ENCODE measurements at places on chromosomes 1 and 21.

DNA sequence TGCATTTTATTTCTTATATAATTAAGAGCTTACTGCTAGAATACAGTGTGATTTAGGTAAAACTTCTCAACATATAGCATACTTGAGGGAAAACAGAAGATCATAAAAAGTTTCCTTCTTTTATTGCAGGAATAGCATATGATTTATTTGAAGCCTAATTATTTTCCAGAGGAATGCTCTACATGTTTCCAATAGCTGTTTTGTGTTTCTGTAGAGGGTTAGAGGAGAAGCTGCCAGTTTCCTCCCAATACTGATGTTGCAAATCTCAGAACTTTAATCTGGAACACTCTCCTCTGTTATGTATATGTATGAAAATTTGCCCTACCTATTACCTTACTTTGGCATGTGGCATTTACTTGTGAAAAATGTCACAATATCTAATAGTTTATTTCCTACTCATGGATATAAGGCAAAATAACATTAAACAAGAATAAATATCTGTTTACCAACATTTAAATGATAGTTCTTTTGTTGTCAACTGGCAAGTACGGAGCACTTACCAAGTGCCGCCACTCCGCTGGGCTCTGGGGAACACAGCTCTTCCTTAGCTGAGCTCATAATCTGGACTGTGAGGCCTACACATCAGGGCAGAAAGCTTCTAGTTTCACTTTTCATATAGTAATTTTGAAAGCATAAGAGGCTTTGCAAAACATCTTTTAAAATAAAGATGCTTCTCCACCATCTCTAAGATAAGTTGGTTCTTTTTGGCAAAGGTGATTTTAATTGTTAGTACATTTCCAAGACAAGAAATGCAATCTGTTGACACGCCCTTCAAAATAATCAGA, 239.8 kb upstream of the C1orf105 start:
- peak; percentile 68 for DNase-seq

- no peak for DNase-seq
These were observed 178.2 kb upstream of the SGIP1 start for GRCh38 chr1:66355756-66356155.

DNA sequence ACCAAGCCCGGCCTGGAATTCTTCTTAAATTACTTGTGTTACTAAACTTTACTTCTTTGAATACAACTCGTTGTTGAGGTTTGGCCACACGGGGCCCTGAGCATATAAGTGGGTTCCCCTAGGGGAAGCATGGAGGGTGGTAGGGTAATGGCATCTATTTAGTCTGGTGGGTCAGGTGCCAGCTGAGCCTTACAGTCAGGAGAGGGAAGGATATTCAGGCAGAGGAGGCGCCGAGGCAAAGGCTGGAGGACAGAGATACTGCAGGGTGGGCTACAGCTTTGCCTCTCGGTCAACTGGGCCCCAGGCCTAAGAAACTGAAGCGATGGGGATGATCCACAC, 424 bp upstream of the NECAP2 start:
- DNase-seq = no peak

DNA sequence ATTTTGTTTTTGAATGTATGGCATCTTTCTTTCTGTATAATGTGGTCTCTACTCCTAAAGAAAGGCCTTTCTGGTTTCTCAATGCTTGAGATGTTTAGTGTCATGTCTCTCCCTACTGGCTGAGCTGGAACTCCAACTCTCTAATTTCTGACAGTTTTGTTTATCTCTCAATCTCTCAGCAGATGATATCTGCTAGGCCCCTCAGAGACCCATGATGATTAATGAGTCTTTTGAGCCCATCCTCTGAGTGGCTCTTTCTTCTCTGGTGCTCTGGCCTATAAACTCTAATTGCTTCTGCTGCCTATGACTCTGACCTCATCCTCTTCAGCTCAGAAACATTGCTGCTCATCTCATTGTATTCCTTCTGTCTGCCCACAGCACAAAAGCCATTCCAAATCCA, 46.6 kb downstream of the CRB1 start:
- DNase-seq = peak; percentile 30

DNA sequence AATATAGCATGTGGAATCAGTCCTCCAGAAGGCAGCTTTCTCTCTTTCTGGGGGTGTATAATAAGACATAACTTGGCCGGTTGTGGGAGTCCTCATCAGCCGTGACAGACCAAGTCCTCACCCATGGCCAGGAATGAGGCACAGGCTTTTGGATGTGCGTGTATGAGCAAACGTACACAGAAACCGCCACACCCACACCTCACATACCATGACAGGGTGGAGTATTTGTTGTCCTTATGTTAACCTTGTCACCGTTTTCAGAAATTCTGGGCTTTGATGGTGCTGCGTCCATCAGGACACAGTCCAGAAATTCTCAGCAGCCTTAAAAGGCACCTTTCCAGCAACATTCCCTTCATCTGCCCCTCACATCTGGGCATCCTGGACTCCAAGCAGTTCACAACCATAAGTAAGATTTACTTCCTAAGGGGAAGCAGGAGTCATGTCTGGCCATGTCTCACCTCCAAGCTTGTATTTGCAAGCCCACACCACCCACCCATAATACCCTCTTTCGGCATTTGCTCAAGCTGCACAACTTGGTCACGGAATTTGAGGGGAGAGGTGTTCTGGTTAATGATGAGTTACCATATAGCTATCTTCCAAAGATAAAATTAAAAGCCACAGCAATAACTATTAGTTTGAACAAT, 12.4 kb downstream of the C1orf116 start:
- no peak for DNase-seq

DNA sequence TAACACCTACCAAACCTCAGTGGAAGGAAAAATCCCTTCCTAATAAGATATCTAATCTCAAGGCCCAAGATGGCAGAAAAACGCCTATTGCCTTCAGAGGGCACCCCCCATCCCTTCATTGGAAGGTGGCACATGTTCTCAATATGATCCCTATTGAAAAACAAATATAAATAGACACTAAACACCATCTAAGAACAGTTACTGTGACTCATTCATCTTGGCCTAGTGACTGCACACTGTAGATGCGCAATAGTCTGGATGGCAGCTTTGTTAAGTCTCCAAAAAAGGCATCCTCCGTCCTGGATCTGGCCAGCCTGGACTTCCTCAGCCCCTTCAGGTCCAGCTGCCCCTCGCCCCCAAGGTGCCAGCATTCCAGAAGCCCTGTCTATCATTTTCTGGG, 121.9 kb downstream of the CAPN8 start:
- DNase-seq = no peak

GRCh38 chr1:11979028-11979850, 1.0 kb upstream of the MFN2 start:
- no peak for DNase-seq

DNA sequence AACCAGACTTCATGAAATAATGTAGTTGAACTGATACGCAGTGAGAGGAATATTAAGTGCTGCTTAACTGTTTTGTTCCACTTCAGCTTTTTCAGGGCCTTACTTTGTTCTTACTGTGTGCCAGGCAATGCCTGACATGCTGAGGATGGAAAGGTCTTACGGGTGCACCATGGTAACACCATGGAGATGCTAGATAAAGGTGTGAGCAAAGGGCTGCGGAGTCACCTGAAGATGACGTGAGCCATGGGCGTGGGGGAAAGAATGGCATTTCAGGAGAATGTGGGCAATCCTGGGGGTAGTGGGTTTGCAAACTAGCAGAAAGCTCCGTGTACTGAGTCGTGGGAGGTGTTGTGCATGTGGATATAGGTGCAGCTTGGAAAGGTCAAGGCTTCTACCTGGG, 27.3 kb downstream of the MAN1C1 start:
- no peak for DNase-seq

- DNase-seq = no peak
These were observed 4.2 kb downstream of the CSTB start for GRCh38 chr21:43771698-43772424.

- no peak for DNase-seq
These were observed 54.1 kb upstream of the GPR37L1 start for GRCh38 chr1:202068596-202068995.

DNA sequence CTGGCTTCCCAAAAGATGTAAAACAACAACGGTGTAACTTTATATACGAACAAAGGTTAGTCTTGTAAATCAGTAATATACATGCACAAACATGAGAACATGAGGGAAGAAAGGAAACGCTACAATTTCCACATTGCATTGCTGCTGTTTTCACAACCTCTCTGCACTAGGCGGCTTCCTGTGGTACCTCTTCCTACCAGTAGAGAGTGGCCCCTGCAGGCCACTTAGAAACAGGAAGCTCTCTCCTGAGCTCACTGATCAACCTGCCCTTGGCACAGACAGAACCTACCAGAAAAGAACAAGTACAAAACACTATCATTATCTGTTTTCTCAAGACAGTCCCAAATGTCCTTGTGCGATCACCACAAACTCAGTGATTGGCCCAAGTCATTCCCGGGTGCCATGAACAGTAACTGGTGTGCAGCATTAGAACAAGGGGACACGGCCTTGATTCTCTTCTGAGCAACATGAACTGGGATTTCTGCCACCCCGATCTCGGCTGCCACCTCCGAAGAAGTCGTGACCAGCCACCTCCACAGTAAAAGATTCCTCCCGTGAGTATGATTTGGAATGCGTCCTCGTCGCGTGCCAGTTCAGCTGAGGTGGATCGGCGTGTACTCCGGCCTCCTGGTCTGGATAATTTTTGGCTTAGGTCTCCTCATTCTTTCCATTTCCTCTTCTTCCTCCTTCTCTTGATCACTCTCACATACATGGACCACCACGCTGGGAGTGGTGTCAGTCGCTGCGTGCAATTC, 5.7 kb upstream of the KCNE1 start:
- DNase-seq = no peak

DNA sequence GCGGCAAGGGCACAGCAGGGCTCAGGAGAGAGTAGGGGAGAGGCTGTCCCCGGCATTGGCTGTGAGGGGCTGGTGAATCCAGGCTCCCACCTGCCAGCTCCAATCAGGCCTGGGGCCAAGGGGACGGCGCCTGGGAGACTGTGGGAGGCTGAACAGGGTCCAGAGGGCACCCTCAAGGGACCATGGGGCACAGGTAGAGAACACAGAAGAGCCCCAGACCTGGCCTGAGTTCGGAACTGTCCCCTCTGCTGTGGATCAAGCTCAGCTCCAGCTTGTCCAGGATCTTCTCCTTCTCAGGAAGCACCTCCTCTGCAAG, 67.0 kb downstream of the KCNAB2 start:
- no peak for DNase-seq

DNA sequence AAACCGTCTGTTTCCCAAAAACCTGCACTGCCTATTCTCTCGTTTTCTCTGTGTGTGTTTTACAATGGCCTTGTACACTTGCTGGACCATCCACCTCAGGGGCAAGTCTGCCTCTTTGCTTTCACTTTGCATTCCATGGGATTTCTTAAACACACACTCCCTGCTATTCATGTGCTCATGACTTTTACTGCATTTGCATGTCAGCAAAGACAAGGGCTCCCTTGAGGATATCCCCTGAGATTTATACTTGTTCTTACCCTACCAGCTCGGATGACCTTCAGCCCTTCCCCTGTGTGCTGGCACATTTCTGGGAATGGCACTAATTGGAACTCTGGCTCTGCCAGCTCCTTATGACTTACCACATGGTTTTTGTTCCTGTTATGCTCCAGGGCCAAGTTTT, 386.9 kb downstream of the AMY1C start:
- no peak for DNase-seq

DNA sequence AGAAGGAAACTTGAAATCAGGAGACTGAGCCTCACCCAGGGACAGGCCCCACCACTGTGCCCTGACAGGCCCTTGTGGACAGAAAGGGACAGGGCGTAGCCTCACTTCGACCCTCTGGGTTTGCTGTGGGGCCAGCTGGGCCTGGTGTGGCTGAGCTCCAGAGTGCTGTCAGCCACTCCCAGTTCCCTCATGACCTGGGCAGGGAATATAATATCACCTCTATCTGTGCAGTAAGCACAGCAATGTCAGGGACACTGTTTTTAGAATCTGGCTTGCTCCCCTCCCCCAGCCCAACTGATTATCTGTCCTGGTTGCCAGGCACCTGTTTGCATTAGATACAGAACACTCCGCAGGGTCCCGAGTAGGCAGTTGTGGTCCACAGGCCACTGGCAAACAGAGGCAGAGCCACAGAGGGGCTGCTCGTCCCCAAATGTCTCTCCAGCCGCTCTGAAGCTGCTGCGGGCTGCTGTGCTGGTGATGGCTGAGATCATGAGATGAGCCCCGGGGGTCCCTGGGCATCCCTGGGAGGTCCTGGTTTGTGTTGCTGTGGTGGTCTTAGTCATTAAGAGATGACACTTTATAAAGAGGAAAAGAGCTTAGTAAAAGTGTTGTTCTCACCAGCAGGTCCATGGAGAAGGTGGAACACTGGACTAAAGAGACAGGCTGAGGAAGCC, 51.6 kb downstream of the ETS2 start:
- DNase-seq = no peak

DNA sequence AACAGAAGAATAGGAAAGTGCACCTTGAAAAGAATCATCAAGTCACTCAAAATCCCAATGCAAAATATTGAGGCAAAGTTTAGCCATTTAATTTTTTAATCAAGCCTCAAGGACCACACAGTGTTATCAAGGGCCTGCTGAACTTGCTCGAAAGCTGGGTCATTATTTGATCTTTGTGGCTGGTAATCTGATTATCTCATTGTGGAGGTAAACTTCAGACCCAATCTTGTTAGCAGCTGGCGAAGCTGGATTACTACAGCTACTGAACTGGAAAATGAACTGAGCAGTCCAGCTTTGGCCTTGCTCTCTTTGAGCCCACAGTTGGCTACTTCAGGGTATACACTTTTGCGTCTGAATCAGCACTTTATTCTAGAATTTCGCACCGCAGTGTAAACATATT, 94.4 kb downstream of the BARHL2 start:
- DNase-seq = no peak

GRCh38 chr1:83571536-83571935, 427.4 kb downstream of the TTLL7 start:
- DNase-seq = peak; percentile 17

DNA sequence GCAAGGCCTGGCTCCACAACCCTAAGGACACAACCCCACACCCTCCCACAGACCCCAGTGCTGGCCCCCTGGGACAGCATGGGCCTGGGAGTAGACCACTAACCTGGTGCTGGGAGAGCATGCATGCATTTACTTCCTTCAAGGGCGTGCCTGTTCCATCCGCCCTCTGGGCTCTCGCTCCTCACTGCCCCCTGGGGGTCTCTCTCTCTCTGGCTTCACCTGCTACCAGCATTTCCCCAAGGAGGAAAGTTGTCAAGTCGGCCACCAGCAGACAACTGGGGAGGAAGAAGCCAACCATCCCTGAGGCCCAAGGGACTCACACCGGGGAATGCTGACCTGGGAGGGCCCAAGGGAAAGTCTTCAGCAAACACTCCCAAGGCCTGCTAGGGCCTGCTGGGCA, 6.5 kb downstream of the LRP8 start:
- DNase-seq = no peak

All from fibroblast of skin of right biceps (primary cell).